CMK (cell line): ENCODE measurements at places on chromosomes 16 and 17.

GRCh38 chr16:68473358-68474070 lies 25.2 kb upstream of the SMPD3 start:
- no peak for DNase-seq

DNA sequence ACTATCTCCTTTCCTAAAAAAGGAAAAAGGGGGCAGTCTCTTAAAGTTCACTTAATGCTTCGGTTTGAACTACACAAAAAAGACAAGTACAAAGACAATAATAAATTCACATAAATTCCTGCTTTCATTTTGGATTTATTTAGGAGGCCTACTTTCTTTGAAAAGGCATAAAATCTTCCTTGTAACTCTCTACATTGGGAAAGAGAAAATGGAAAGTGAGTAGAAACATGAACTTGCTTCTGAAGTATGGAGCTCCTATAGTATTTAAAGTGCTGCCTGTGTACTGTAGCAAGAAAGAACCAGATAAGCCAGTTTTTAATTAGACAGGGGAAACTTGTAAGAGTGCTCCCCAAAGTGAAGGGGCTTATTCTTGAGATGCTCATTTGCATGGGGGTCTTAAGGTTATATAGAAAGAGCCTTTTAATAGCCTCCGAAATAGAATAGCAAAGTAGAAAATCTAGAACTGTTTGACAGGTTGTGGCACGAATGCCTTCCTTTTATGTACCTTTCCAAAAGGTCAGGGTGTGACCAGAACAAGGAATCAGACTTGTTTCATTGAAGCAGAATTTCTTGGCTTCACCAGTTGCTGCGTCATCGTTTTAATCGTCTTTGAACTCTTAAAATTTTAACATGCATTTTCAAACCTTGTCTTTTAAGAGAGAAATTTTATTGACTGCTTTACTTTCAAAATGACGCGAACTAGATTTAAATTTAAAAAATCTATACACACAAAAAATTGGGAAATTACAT lies 12.9 kb downstream of the GAN start:
- no peak for DNase-seq

- no peak for DNase-seq
Observed at GRCh38 chr17:9576521-9577372, at the start of gene CFAP52. Gene CFAP52, plus strand, starts transcription at chr17:9576642. Its CDS starts 54 bp downstream, at chr17:9576696.

DNA sequence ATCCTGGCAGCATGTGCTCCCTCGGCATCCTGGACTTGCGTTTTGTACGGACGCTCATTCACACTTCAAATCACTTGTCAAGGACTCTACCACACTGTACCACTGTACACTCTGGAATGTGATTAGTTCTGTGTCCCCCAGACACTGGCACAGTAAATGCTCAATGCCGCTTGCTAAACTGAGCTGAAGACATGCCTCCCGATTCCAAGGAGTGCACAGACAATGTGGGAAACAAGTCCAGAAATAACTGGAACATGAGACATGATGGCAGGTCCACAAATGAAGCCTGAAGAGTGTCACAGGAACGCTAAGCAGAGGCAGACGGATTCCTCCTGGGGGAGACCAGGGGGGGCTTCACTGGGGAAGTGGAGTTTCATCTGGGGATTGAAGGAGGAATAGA lies 22.1 kb downstream of the HIC1 start:
- no peak for DNase-seq

GRCh38 chr17:82640036-82640435 lies 8.2 kb downstream of the WDR45B start:
- DNase-seq, result no peak

DNA sequence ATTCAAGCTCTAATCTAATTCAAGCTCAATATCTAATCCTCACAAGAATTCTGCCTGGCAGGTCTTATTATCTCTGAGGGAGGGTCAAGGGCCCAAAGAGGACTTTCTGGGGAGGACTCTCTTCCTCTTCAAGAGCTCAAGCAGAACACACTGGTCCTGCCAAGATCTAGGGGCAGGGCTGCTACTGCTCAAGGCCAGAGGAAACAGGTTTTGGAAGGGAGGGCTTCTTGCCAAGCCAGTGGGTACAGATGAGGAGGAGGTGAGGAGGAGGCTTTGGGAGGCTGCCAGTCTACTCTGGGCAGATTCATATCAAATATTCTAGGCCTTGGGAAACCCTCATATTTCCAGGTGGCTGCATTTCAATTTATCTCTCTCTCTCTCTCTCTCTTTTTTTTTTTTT lies 51.8 kb upstream of the IL34 start:
- DNase-seq, result no peak

DNA sequence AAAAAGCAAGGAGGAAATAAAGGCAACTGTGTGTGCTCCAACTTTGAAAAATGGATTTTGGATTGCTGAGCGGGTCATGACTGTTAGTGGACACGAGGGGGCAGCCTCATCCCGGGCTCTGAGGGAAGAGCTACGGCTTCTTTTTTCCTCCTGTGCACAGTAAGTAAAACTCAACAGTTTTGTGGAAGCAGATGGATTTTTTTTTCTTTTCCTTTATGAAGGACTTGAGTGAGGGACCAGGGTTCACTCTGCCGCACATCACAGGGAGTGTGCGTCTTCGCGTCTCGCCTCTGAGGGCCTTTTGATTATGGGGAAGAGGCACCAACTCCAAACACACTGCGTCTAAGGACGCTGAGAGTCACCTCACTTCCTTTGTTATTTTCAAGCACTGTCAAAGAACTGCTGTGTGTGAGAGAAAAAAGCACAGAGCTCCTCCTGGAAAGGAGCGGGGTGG lies 80.3 kb upstream of the GOT2 start:
- no peak for DNase-seq

DNA sequence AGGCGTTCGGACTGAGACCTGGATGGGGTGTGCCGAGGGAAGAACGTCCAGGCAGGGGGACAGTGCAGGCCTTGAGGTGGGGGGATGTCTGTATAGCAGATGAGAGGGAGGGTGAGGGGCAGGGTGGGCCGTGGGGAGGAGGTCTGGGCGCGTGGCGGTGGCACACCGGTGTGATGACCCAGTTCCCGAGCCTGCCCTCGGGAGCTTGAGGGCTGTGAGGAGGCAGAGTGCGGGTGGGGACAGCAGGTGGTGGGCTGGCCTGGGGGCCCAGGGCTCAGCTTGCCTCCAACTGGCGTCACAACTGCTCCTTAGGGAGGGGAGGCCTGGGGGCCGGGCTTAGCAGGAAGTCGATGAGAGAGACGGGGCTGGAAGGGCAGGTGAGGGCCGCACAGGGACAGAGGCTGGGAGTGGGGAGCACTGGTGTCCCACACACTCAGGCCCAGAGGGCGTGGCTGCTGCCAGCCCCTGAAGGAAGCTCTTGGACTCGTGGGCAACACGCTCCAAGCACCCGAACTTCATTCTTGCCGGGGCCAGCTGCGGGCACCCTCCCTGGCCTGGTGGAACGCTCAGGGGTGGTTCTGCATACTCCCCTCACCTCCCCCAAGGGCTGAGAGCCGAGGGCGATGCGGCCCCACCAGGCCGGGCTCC lies 6.5 kb downstream of the CACNA1H start:
- DNase-seq, result no peak

- no peak for DNase-seq
Observed at GRCh38 chr17:45070809-45071208, 9.7 kb downstream of the NMT1 start.

- DNase-seq, result no peak
Observed at GRCh38 chr16:86242244-86243122, 267.8 kb upstream of the FOXF1 start.

- DNase-seq, result no peak
Observed at GRCh38 chr17:41254861-41255260, 323 bp upstream of the KRTAP9-9 start.
